Endothelial cell (in vitro differentiated cells): ENCODE measurements at places on chromosomes 7 and 10. TPM values are rescaled to one million over a fixed set of nuclear protein-coding genes. Genes with fewer than 3 reads are reported as not detected.

GRCh38 chr10:98340261-98340939, 72.4 kb upstream of the LOXL4 start:
- DNase-seq: no peak
- no peak overlapping the region for H3K4me3 ChIP-seq
- H3K36me3 ChIP-seq: no peaks in the 10 kb centered on the region
- H3K4me1 ChIP-seq: peaks cover 2% of the 10 kb centered on the region
- H3K27ac ChIP-seq: no peak overlapping the region
- H3K27me3 ChIP-seq: no peaks in the 10 kb centered on the region

DNA sequence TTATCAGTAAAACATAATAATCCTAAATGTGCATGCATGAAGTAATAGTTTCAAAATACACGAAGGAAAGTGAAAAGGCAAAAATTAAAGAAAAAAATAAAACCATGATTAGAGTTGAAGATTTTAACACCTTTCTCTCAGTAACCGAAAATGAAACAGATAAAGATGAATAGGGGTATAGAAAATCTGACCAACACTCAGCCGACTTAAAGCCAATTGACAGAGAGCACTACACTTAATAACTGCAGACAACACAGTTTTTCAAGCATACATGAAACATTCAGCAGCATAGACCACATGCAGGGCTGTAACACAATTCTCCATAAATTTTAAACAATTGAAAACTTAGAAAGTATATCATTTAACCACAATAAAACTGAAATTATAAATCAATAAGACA, 76.1 kb downstream of the CUBN start:
- DNase-seq: no peak
- H3K27me3 ChIP-seq: peaks cover 6% of the 10 kb centered on the region
- peaks cover 4% of the 10 kb centered on the region for H3K36me3 ChIP-seq
- H3K27ac ChIP-seq: no peak overlapping the region
- peaks cover 12% of the 10 kb centered on the region for H3K4me1 ChIP-seq

DNA sequence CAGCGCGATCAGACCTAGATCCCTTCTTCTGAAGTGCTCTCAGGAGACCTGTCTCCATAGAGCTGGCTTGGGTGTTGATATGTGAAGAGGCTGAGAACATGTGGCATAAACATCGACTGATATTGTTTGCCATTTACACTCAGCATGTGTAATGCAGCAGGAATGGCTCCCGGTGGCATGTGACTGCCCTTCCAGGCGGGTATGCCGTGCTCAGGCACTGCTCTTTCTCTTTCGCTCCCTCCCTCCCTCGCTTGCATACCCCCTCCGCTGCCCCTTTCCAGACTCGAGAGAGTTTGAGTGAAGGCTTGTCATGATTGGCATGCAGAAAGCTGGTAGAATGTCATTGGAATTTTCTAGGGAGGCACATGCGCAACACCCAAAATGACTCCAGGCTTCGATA, 107.3 kb upstream of the PDCD4 start:
- no peak overlapping the region for H3K4me3 ChIP-seq
- no peak for DNase-seq
- no peak overlapping the region for H3K27ac ChIP-seq
- no peaks in the 10 kb centered on the region for H3K36me3 ChIP-seq
- H3K4me1 ChIP-seq: peaks cover 7% of the 10 kb centered on the region

GRCh38 chr10:1762076-1762475, 24.8 kb upstream of the ADARB2 start:
- no peaks in the 10 kb centered on the region for H3K4me1 ChIP-seq
- no peak for DNase-seq
- no peaks in the 10 kb centered on the region for H3K36me3 ChIP-seq
- no peaks in the 10 kb centered on the region for H3K27me3 ChIP-seq

DNA sequence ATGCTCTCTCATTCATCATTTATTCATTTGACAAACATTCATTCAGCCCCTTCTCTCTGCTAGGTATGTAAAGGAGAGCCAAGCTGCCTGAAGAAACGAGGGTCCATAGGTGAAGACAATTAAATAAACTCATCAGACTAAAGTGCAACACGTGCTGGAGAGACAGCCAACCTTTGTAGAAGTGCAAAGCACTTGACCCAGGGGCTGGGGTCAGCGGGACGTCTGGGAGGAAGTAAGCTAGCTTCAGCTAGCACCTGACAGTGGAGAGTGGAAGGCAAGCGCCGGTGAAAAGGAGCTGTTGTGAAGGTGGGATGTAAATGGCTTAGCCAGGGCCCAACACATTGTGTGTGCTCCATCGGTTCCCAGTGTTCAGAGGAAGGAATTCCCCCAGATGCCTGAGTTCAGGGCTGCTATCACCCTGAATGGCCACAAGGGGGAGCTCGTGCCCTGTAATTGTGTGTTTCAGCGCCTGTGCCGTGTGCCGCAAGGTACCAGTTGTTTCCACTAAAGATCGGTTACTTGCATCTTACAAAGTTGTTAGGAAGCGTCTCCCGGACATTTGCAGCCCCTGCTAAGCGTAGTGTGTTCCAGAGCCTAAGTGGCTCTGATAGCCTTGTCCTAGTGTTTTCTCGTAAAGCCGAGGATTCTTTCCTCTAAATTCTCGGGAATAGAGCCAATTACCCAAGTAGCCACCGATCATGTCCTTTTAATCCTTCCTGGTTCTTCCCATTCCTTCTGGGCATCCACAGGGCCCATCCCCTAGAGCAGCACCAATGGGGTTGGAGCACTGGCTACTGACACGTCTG, 30.6 kb downstream of the TLX1 start:
- H3K4me3 ChIP-seq: no peak overlapping the region
- peaks cover 4% of the 10 kb centered on the region for H3K27me3 ChIP-seq
- peak; percentile 79 for DNase-seq
- H3K4me1 ChIP-seq: peaks cover 9% of the 10 kb centered on the region
- no peaks in the 10 kb centered on the region for H3K36me3 ChIP-seq

DNA sequence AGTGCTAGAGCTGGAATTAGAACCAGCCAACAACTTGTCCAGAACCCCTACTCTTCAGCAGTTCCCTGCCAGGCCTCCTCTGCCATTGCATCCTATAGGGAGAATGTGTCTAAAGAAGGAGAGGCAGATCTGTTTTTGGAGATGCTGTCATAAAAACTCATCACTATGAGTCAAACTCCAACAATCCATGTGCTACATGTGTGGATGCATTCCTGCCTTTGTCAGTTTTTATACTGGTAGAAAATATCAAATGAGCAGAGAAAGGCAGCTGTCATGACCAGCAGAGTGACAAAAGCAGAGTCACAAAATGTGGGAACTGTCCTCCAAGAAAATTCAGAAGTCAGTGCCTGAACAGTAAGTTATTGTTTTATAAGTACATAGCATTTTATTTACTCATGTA, 93.0 kb downstream of the ABLIM1 start:
- H3K36me3 ChIP-seq: no peaks in the 10 kb centered on the region
- H3K27me3 ChIP-seq: peaks cover 1% of the 10 kb centered on the region
- no peaks in the 10 kb centered on the region for H3K4me1 ChIP-seq
- no peak overlapping the region for H3K4me3 ChIP-seq
- DNase-seq: no peak
- H3K27ac ChIP-seq: no peak overlapping the region

DNA sequence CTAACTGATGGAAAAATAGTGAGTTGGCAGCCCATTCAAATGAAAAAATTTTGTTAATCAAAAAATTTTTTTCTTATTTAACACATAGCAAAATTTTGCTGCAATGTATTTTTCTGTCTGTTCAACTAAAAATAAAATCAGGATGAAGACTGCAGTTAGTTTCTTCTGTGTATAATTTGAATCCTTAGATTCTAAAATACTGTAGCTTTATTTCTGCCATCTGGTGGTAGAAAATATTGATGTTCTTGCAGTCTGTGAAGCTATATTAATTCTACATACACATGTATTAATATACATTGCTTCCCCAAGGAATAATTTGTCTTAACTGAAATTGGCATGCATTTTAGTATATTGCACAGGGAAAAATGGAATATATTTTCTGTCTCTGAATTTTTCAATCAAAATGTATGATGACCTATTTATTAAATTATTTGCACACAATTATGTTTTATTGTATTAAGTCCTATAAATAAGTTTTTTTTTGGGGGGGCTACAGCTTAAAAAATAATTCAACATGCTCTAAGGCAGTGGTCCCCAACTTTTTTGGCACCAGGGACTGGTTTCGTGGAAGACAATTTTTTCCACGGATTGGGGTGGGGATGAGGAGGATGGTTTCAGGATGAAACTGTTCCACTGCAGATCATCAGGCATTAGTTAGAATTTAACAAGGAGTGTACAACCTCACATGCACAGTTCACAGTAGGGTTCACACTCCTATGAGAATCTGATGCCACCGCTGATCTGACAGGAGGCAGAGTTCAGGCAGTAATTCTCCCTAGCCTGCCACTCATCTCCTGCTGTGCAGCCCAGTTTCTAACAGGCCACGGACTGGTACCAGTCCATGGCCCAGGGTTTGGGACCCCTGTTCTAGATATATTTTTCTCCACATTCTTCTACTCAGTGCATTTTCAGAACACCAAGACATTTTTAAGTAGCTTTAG, 119.4 kb downstream of the GNAT3 start:
- H3K4me3 ChIP-seq: no peak overlapping the region
- no peak for DNase-seq
- H3K36me3 ChIP-seq: no peaks in the 10 kb centered on the region
- no peak overlapping the region for H3K27ac ChIP-seq

DNA sequence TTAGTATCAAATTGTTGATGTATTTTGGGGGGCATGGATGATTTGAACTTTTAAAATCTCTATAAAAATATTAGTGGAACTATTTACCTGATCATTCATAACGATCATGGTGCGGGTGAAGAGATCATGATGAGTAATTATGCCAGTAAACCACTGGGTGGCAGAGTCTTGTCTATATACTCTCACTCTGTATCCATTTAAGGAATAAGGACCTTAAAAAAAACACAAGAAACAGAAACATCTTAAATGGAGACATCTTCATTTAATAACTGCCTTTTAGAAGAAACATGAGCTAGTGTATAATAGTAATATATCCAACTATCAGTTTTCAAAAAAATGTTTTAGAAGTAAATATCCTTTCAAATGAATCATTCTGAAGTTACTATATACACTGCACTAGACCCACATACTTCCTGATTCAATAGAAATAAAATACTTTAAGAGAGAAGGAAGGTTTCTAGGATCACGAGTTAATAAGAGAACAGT, 84.0 kb downstream of the NRBF2 start:
- peaks cover 8% of the 10 kb centered on the region for H3K36me3 ChIP-seq
- no peak overlapping the region for H3K4me3 ChIP-seq
- DNase-seq: no peak
- H3K27ac ChIP-seq: no peak overlapping the region

DNA sequence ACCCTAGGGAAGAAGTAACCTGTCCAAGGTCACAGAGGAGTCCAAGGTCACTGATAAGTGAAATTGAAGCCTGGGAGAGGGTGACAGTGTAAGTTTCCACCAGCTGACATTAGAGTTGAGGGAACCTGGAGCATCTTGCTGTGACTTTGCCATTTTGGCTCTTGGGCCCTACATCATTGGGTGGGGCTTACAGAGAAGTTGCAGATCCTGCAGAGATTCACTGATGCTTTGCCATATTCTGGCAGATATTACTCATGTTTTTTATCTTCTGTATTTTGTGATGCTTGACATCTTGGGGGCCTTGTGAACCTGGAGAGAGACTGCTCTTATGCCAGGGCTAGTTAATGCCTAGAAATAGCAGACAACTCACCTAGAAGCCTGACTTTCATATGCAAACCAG, 36.5 kb downstream of the SMKR1 start:
- peaks cover 5% of the 10 kb centered on the region for H3K27me3 ChIP-seq
- no peak overlapping the region for H3K27ac ChIP-seq
- no peak overlapping the region for H3K4me3 ChIP-seq
- H3K4me1 ChIP-seq: no peaks in the 10 kb centered on the region
- DNase-seq: no peak
- no peaks in the 10 kb centered on the region for H3K36me3 ChIP-seq

GRCh38 chr10:93080350-93081046, 6.8 kb downstream of the CYP26A1 start:
- peaks cover 11% of the 10 kb centered on the region for H3K27me3 ChIP-seq
- no peak overlapping the region for H3K4me3 ChIP-seq
- peak; percentile 70 for DNase-seq
- H3K36me3 ChIP-seq: no peaks in the 10 kb centered on the region
- H3K27ac ChIP-seq: no peak overlapping the region

GRCh38 chr10:72812753-72813430, 80.6 kb upstream of the OIT3 start:
- H3K4me3 ChIP-seq: no peak overlapping the region
- DNase-seq: no peak
- H3K4me1 ChIP-seq: peaks cover 19% of the 10 kb centered on the region
- peaks cover 4% of the 10 kb centered on the region for H3K27me3 ChIP-seq

DNA sequence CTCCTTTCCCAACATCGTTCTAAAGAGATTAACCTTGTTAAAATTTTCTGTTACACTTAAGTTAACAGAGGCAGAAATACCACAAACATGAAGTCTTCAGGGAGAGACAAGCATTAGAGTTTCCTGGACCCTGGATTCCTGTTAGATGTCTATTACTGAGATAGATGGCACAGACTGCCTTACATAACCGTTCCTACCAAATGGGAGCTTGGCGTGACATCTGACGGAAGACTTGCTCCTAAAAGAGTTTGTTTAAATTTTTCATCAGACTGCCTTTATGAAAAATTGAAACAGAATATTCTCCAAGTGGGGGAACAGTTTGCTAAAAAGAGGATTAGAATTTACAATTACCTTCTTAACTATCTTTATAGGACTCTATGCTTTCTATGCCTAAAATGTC, 22.7 kb downstream of the ANK3 start:
- peaks cover 17% of the 10 kb centered on the region for H3K4me1 ChIP-seq
- no peaks in the 10 kb centered on the region for H3K36me3 ChIP-seq
- H3K27ac ChIP-seq: no peak overlapping the region
- H3K4me3 ChIP-seq: no peak overlapping the region
- DNase-seq: no peak

The AKR1C2 gene
- total RNA-seq: not detected

The HSPA14 gene
- 14.2 TPM for total RNA-seq

The PHTF2 gene
- 10.3 TPM for total RNA-seq

The TMEM176B gene
- total RNA-seq: 1.4 TPM

The KCND2 gene
- 0.28 TPM for total RNA-seq

The DNAJC12 gene
- total RNA-seq: 2.6 TPM

The PRLHR gene
- not detected for total RNA-seq

The TLL2 gene
- 0.41 TPM for total RNA-seq

The CTTNBP2 gene
- 24.4 TPM for total RNA-seq

The OR2A25 gene
- total RNA-seq: not detected
